Stimulated activated CD8-positive, alpha-beta memory T cell treated with anti-CD3 and anti-CD28 coated beads, Interleukin-4, amount 100 ng/mL, for 1 hour (primary cell): ENCODE measurements at places on chromosomes 12 and 14.

DNA sequence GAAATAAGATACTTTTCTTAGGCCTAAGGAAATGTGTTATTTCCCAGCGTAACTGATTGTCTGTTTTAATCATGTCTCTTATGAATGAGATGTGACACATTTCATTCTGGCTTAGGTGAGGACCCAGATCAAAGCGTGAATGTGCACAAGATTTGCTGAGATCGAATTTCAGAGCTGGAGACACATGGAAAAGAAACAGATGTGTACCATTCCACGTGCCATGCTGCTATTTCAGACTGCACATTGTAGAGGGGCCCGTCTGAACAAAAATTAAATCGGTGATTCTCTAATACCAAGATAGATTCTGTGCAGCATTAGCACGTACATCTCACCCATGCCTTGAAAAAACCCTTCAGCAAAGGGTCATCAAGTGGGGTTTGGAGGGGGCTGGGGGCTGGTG, 290.4 kb downstream of the AACS start:
- no peak for DNase-seq

DNA sequence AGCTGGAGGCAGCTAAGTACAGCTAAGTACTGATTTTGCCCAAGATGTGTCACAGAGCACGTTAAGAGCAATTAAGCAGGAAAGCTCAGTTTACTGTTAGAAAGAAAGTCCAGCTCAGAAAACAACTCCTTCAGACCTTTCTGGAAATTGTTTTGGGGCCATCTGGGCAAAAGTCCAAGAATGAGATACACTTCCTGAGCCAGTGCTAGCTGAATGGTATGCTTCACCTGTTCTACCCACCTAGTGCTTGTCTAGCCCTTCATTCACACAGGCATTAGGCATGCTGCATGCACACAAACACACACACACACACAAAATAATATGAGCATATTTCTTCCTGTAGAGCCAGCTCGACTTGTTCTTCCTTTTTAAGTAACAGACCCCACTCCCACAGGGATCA, 6.6 kb upstream of the IKZF4 start:
- no peak for DNase-seq

- no peak for DNase-seq
These were observed 3.9 kb upstream of the KRT79 start for GRCh38 chr12:52837781-52838608.

GRCh38 chr14:72275242-72275641, 343.0 kb downstream of the RGS6 start:
- no peak for DNase-seq

DNA sequence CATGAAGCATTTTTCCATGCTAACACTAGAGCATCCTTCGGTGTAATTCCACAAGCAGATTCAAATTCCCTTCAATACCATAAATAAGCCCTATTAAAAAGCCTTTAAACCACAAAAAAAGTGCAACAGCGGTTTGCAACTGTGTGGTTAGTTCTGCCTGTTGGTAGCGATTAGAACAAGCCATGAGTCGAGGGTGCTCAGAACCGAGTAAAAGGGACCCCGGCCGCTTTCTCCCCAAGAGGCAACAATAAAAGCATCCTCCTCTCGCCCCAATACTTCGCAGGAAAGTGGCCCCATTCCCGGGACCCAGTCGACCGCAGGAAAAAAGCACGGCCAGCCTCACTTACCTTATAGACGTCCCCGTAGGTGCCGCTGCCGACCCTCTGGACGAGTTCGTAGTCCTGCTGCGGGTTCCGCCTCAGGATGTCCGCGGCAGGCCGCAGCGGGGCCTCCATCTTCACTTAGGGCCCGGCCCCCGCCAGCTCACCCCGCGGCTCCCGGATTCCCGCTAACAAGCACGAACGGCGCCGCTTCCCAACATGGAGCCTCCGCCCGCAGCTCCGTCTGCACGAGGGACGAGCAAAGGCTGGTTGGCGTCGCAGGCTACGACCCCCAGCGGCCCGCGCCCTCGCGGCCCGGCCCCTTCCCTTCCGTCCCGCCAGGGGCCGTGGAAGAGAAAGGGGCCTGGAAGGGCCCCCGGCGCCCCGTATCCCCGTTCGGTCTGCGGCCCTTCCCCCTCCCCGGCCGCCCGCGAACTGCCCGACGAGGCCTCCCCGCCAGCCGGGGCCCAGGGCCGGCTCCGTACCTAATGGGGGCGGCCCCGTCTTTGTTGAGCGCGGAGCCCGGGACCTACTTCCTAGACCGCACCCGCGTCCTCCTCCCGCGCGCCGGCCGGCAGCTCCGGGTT, 521 bp downstream of the MAP4K5 start:
- no peak for DNase-seq

DNA sequence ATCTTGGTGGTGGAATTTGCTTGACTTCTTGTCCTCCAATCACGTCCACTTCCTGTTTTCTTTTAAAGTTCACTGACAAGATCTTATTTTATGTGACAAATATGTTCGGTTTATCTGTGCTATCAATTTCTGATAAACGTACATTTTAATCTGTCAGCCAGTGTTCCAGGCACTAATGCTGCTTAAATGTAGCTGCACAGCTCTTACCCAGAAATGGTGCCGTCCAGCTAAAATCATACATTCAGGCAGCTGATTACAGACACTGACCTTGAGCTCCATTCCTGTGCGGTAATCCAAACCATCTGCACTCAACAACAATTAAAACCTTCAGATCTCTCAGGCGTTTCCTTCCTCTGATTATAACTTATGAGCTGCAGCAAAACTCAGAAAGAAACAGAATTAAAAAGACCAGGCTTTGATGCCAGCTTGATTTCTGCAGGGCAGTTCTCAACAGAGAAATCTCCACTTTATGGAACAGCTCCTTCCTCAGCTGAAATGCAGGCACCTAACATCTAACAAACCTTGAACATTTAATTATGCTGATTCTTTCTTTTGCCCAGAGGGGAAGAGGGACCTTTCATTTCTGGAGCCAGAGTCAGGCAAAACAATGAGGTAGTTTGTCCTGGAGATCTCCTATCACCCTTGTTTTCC, 26.4 kb upstream of the RASSF3 start:
- no peak for DNase-seq

- no peak for DNase-seq
These were observed 113.9 kb downstream of the KIF21A start for GRCh38 chr12:39329018-39329417.

DNA sequence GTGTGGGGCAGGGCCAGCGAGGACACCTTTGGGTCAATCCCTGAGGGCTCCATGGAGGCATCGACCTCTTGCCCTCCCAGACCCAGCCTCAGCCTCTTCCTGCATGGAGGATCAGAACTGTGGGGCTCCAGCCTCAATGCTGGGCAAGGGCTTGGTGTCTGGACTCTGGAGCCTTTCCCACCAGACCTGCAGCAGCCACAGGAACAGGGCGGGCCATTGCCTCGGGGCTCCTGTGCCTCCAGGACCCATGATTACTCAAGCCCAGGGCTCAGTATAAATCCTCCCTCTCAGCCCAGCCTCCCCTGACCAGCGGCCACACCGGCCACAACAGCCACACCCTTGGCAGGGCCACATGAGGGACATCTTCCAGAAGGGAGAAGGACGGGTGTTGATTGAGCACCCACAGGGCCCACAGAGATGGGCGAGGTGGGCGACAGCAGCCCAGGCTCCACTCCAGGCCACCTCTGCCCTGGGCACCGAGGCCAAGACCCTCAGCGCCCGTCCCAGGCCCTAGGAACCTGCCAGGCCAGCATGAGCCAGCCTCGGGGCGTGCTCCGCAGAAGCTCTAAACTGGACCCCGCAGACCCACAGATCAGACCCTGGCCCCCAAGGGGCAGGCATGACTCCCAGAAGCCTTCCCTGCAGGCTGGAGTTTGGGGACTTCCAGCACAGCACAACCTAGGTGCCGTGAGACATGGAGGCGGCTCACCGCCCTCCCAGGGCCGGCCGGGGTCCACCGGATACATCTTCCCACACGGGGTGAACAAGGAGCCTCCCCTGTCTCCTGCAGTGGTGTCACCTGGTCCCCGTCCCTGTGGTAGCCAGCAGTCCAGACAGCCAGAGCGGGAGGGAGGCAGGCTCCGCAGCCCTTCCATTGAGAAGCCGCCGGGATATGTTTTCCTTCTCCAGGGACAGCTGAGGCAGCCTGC, 25.1 kb downstream of the NCOR2 start:
- DNase-seq = no peak

DNA sequence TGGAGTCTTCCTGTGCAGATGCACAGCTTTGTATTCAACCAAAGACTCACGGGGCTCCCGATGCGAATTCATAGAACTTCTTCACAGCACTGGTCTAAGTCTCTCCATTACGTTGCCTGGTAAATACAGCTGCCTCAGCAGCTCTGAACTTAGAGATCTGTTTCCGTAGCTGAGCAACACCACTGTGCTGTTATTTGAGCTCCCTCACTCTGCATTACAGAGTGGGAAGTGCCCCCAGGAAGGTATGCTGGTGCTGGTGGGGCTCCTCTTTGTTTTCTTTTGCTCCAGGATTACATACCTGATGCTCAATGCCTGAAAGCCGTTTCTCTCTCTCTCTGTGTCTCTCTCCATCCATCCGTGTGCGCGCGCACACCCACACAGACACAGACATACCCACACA, 227.5 kb upstream of the RMST start:
- no peak for DNase-seq

DNA sequence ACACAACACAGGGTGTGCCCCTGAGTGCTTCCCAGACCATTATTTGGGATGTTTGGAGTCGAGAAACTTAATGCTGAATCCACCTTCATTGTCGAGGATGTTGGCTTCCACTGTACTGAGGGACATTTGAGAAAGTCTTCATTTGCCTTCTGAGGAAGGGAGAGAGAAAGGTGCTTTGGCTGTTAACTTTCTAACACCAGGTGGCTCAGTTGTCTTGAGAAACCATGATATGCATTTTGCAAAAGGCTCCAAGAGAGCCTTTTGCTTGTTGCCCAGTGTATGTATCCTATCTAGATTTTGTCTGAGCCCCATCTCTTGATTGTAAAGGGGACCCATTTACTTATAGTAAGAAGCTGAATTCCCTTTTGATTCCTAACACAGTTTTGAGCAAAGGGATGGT, 28.6 kb upstream of the NRXN3 start:
- DNase-seq = no peak

DNA sequence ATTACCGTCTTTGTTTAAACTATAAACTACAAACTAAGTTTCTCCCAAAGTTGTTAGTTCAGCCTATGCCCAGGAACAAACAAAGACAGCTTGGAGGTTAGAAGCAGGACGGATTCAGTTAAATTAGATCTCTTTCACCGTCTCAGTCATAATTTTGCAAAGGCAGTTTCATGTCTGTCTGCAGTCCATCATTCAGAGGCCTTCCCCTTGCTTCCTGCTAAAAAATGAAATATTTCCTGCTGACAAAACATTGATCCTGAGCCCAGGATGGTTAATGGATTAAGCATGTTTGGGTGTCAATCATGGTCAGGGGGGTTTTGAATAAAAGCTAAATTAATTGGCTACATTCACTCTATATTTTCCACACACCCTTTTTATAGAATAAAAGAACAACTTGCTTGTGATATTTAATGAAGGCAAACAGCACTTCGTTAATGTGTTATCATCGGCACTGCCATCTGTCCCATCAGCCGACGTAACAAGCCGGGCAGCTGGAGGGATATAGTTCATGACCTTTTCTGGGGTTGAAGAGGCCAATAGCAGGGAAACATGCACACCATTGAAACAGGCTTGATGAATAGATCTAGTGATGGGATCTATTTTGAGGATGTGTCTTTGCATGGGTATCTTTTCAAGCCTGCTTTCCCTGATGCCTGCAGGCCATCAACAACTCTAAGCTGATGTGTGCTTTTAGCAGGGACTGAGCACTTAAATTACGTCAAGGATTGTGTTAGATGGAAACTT, 521.3 kb upstream of the TMEM132C start:
- no peak for DNase-seq

- DNase-seq = no peak
These were observed 217.8 kb downstream of the TMEM117 start for GRCh38 chr12:44053549-44054127.

GRCh38 chr12:88922816-88923215, 342.5 kb upstream of the KITLG start:
- DNase-seq = no peak

DNA sequence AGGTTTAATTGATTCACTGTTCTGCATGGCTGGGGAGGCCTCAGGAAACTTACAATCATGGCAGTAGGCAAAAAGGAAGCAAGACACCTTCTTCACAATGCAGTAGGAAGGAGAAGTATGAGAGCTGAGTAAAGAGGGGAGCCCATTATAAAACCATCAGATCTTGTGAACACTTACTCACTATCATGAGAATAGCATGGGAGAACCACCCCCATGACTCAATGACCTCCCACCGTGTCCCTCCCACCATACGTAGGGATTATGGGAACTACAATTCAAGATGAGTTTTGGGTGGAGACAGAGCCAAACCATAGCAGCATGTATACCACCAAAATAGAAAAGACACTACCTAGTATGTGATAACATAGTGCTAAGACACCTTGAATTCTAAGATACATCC, 2.9 kb upstream of the HMGA2 start:
- DNase-seq = no peak

DNA sequence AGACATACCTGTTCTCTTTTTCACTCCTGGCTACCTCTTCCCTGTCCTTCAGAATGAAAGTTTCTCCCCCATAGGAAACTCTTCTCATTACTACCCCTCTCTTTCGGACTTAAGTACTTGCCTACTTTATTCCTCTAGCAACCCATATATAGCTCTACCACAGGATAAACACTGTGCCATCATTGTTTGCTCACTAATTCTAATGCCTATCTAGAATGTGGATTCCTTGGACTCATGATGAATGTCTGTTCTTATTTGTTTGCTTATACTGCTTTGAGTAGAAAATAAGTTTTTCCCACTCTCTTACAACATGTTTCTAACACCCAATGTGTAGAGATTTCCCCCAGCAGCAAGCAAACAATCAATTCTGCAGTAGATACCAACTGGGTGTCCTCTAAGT, 1094.9 kb downstream of the SLC6A15 start:
- no peak for DNase-seq

GRCh38 chr14:55133416-55133815, 4.4 kb downstream of the LGALS3 start:
- DNase-seq = no peak

- no peak for DNase-seq
These were observed 76.6 kb upstream of the TMPO start for GRCh38 chr12:98438656-98439230.

- DNase-seq = no peak
These were observed 3.1 kb upstream of the KIF26A start for GRCh38 chr14:104135121-104135903.

- DNase-seq = no peak
These were observed 78.5 kb upstream of the FZD10 start for GRCh38 chr12:130083734-130084133.

DNA sequence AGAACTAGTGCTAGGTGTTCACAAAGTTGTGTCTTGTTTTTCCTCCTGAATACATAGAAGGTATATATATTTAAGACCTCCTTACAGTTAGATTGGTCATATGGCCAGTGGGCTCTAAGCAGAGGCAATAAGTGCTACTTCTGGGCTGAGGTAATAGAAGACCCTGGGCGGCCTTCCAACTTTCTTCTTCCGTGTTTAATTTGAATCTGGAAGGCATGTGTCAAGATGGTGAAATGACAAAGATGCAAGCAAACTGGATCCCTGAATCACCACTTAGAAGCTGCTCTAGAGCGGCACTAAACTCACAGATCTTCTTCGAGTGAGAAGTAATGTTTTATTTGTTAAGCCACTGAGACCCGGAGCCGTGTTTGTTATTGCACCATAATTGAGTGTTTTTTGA, 201.0 kb upstream of the GZMB start:
- DNase-seq = no peak

GRCh38 chr12:86389949-86390348, 133.8 kb upstream of the MGAT4C start:
- DNase-seq = no peak

GRCh38 chr12:120697344-120697743, 10.4 kb downstream of the MLEC start:
- no peak for DNase-seq
